ENCODE measurements at places on chromosomes 3 and 15.

DNA sequence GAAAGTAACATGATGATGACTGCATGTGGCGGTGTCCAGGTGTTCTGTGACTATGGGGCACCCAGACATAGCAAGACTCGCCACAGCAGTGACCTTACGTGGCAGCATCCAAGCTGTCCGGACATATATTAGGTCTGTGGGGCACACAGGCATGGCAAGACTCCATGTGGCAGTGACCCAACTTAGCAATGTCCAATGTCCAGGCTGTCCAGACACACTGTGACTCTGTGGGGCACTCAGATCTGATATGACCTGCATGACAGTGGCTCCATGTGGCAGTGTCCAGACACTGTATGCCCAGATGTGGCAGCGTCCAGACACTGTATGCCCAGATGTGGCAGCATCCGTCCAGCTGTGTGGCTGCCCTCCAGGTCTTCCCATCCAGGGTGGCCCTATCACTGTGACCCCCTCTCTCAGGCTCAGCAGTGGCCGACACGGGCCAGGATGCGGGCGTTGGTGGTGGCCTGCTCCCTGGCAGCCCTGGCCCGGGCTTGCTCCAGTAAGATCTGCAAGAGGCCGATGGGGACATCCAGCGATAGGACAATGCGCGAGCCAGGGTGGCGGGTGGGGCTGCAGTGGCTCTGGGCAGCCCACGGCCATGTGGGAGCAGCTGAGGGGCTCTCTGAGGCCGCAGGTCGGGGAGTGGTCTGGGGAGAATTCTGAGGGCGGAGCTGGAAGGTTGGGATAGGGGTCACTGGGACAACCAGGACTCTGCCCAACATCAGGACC, 1.1 kb downstream of the UCN2 start:
- no peak for DNase-seq

- no peak for DNase-seq
Measured at GRCh38 chr3:43011638-43012037, 32.5 kb downstream of the GASK1A start.

DNA sequence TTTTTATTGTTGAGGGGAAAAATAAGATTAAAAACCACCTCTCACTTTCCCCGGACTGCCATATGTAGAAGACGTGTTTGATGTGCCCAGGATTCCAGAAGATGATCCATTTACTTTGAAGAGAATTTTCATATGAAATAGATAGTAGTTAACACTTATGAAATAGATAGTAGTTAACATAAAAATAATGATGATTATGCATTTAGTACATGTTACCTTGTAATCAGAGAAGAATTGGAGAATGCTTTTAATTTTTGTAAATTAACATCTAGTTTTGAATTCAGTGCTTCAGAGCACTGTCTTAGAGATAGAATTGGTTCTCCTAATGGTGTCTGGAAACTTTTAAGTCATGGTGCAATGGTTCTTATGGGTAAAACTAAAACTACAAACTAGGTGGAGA, 46.1 kb upstream of the CRTC3 start:
- DNase-seq: no peak

DNA sequence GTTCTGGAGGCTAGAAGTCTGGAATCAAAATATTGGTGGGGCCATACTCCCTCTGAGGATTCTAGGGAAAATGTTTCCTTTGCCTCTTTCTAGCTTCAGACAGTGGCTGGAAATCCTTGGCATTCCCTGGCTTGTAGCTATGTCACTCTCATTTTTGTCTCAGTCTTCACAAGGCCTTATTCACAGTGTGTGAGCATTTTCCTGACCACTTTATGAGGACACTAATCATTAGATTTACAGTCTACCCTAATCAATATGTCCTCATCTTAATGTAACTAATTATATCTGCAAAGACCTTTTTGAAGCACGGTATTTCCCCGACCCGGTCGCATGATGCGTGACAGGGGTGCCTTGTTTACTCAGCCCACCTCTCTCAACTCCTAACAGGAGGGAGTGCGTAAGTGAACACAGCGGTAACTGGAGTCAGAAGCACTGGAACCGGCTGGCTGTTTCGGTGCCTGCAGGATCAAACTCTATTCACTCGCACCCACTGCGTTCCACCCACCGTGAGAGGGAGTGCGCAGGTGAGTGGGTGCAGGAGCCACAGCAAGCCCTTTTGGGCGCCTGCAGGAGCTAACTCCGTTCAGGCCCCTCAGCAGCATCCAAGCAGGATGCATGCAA, 155.0 kb downstream of the EPHA3 start:
- no peak for DNase-seq

GRCh38 chr3:58206406-58207011, 4.3 kb downstream of the DNASE1L3 start:
- no peak for DNase-seq

- DNase-seq: no peak
Measured at GRCh38 chr15:29921130-29921601, 98.9 kb upstream of the TJP1 start.

DNA sequence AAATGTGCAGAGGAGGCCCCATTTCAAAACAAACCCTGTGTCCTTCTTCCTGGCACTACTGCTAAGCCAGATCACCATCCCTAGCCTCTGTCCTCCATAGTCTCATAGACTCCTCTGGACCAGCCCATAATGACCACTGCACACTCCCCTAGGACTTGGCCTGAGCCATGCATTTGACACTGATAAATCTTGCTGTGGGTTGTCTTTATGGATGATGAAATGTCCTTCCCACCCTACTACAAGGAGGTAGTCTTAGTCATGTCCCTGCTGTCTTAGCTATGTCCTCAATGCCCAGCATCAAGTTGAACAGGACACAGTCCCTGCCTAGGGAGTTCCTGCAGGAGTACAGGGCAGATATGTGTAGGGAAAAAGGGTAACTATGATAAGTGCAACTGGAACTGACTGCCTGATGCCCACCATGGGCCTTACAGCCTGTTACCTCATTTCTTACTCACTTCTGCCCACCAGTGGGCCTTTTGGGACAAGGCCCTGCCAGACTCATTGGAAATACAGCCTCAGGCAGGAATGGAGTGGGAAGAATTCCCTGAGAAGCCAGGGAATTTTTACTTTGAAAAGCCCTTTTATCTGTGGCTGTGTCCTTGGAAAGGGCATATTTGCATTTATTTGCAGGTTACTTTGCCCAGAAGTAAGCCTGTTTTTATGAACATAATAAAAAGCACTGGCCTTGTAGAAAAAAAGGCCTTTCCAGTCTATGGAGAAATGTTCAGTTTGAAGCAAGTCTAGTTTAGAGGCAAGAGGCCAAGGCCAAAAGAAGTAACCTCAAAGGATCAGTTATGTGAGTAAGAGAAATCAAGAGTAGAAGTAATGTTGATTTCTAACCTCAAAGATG, 199.6 kb upstream of the EIF1B start:
- DNase-seq: no peak

GRCh38 chr3:113148284-113148683, 63.1 kb upstream of the BOC start:
- DNase-seq: no peak

GRCh38 chr3:39279745-39280517, at the start of gene CX3CR1:
Gene CX3CR1 (minus strand): TSS chr3:39280036. CDS start chr3:39266509, 13,527 bp downstream.
- no peak for DNase-seq

DNA sequence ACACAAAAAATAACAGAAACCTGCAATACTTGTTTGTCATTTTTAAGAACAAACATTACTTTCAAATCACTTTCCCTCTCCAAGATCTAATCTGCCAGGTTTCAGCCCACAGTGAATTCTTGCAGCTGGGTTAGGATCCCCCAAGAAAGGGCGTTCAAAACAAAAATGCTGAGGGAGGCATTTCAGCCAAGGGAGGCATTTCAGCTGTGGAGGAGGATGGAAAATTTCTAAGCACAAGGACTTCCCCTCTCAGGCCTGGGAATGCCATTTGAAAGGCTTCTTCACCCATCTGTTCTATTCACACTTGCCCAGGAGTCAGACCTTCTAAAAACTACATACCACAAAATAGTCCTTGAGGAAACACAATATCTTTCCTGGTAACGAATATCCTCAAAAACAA, 69.1 kb downstream of the P3H2 start:
- DNase-seq: no peak

Measured in smooth muscle cell of the brain vasculature (primary cell).